Smooth muscle cell of the pulmonary artery (primary cell): ENCODE measurements at places on chromosomes 2 and 18. TPM values are rescaled to one million over a fixed set of nuclear protein-coding genes. Genes with fewer than 3 reads are reported as not detected.

The MROH2A gene
- not detected in 2 replicates for total RNA-seq

The DYNAP gene
- total RNA-seq = not detected in 2 replicates

The CIB4 gene
- not detected in 2 replicates for total RNA-seq

The TUBA3D gene
- 0.10 TPM in 1 of 2 replicates, not detected in the other for total RNA-seq

The FSHR gene
- not detected in 2 replicates for total RNA-seq

The FSIP2 gene
- 0.03 and 0.13 TPM in 2 replicates for total RNA-seq

The PTCD3 gene
- 67.5 and 71.9 TPM in 2 replicates for total RNA-seq

The UGT1A9 gene
- total RNA-seq = not detected in 2 replicates
